ENCODE measurements at places on chromosomes 6 and 20.

- DNase-seq: no peak
These were observed 130.3 kb downstream of the MMUT start for GRCh38 chr6:49332781-49333180.

DNA sequence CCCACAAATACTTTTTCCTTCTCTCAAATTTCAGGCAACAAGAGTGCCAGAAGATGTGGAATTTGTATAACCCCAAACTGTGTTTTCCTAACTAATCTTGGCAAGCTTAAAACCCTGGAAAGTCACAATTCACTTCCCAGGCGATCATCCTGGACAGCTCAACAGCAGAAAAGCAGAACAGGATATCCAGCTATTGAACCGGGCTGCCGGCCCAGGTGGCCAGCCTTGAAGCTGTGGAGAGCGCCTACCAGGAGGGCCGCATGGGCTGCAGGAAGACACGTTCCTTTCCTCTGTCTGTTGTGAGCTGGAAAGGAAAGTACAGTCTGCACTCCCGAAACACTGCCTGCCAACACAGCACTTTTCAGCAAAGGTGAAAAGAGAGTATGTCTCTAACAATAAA, 719.7 kb upstream of the MARCKS start:
- DNase-seq: no peak

DNA sequence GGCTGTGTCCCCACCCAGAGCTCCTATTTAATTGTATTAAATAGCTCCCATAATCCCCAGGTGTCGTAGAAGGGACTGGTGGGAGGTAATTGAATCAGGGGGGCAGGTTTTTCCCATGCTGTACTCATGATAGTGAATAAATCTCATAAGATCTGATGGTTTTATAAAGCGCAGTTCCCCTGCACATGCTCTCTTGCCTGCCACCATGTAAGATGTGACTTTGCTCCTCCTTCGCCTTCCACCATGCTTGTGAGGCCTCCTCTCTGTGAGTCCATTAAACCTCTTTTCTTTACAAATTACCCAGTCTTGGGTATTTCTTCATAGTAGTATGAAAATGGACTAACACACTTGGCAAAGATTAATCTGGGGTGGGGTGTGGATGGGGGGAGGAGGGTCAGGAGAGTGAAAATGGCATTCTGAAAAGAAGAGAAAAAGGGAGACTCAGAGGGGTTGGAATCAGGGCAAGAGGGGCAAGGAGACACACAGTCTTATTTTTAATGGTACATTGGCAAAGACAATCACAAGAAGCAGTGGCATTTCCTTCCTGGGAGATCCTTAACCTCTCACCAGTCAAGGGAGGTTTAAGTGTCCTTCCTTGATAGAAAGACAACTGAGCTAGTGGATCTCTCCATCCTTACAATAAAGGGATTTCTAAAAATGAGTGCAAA, 37.5 kb upstream of the NOX3 start:
- no peak for DNase-seq

GRCh38 chr20:33788351-33789049, 22.6 kb upstream of the CHMP4B start:
- no peak for DNase-seq

- no peak for DNase-seq
These were observed 63.4 kb downstream of the STXBP5 start for GRCh38 chr6:147267658-147268057.

DNA sequence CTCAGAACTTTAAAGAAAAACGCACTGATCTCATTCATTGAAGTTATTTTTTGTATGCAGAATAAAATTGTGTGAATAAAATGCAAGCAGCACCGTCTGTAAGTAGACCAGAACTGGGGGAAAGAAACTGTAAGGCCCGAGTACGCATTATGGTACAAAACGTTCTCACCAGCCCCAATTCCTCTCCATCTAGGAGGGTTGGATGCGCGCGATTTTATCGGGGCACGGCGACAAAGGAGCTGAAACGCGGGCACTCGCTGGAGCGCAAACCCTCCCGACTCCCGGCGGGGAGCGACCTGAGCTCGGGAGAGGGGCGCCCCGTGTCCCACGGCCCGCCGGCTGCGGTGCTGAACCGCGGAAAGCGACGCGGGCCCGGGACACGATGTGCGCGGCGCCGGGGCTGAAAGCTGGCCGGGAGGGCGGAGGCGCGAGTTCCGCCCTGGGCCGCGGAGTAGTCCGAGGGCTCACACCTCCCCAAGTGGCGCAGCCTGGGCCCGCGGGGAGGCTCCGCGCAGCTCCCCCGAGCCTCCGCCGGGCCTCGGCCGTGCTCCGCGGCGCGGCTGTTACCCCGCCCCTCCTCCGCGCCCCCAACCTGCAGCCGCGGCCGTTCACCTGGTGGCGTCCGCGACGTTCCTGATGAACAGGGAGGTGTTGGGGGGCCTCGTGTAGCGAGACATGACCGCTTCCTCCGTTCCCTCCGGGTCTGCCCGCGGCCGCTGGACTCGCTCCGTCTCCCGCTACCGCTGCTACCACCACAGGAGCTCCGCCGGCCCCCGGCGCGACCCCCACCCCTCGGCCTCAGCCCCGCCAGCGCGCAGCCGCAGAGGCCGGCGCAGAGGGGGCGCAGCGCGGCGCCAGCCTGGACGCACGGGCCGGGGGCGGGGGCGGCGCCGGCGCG, at the start of gene SRSF12:
TSS of gene SRSF12 (minus strand) at position 861 of the 898 bp plus-strand sequence. CDS start at position 677, 184 bp downstream.
- DNase-seq: no peak

- no peak for DNase-seq
These were observed 2.0 kb upstream of the KCNB1 start for GRCh38 chr20:49484180-49485140.
